ENCODE measurements at places on chromosomes 7 and 10. TPM values are rescaled to one million over a fixed set of nuclear protein-coding genes. Genes with fewer than 3 reads are reported as not detected.

GRCh38 chr10:22340329-22341189, 4.7 kb upstream of the SPAG6 start:
- peak; percentile 89 for DNase-seq

DNA sequence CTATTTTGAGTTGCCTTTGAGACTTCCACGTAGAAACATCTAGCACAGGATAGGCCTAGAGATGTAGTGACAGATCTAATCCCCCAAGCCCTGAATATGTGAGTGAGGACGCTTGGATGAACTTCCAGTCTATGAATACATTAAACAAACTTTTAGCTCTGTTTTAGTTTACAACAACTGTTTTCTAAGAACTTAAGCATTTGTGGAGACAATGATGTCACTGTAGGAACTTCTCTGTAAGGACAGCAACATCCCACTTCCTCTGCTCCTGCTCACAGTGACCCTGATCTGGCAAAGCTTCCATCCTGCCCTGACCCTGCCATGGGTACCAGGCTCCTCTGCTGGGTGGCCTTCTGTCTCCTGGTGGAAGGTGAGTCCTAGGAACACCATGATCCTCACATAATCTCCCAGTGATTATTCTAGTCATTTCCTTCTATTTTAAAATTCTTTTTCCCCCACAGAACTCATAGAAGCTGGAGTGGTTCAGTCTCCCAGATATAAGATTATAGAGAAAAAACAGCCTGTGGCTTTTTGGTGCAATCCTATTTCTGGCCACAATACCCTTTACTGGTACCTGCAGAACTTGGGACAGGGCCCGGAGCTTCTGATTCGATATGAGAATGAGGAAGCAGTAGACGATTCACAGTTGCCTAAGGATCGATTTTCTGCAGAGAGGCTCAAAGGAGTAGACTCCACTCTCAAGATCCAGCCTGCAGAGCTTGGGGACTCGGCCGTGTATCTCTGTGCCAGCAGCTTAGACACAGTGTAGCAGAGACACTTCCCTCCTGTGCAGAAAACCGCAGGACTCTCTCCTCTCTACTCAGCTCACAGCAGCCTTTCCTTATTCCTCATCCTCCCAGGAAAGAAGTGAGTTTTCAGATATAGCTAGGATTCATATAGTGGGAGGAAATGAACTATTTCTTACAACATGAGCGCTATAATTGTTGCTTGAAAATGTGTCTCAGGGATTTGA, 194.4 kb upstream of the PRSS1 start:
- DNase-seq = no peak

DNA sequence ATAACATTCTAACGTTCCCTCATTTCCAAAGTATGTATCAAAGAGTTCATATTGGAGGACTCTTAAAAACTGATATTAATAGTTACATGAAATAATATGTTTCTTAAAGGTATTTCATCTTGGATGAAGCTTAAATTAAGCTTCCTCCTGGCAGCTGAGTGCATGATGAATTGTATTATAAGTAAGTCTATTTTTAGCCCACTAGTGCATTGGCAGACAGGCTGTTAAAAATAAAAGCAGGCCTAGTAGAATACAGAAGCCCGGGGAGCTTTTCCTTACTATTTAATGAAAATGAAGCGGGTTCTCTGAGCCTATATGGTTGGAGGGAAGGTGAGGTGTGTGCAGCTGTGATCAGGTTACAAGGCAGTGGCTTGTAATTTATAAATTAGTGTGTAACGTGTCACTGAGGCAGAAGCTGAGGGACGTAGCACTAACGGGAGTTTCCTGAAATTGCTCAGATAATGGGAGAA, 130.7 kb upstream of the KMT2E start:
- no peak for DNase-seq

DNA sequence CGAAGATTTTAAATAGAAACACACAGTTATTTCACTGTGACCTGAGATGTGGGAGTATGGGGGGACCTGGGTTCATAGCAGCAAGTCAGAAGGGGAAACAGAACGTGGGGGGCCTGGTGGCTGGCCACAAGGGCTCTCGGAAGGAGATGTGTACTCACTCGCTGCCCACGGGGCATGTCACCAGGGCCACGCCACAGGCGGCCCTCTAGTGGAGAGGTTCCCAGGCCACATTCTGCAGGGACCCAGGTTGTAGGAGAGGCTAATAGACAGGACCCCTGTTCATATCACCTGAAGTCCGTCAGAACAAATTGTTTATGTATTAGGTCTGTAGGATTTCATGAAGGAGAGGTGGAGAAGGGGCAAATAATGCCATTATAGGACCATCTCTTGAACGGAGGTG, 25.1 kb upstream of the SVOPL start:
- no peak for DNase-seq

DNA sequence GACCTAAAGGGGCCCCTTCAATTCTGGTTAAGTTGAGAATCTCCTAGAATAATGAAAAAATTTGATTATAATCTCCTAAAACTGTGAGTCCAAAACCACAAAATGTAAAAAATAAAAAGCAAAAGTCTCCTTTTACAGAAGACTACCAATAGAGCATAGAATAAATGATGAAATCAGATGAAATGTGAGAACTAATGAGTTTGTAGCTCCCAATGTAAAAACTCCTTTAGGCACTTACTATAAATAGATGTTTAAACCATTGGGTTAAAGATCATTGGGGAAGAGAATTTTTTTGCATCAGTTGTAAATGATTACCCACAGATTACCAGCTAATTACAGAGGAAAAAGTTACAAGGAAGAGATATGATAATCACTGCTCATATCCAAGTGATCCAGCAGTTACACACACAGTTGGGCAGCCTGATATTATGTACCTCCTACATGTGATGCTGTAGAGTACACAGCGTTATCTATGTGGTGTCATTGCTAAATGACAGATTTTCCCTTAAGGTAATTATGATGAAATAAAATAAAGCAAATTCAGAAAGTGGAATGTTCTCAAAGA, 282.7 kb upstream of the SEMA3D start:
- DNase-seq = peak; percentile 8

DNA sequence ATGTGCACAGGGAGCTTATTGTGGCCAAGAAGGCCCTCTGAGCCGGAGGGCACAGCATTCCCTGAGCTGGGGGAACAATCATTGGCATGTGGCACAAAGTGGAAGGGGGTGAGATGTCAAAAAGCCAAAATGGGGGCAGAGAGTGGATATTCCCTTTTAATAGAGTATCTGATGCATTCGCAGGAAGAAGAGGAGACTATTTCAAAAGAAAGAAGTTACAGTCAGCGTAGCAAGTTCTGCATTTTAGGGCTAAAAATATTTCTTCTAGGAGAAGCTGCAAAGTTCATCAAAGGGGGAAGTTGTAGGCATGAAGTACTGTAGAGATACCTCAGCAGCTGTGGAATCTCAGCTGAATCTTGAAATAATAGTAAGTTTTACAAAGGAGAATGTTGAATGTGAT, 136.0 kb upstream of the WDR11 start:
- DNase-seq = no peak

- peak; percentile 69 for DNase-seq
These were observed 17.3 kb upstream of the ADRB1 start for GRCh38 chr10:114026189-114027040.

- no peak for DNase-seq
These were observed 17.2 kb downstream of the SGPL1 start for GRCh38 chr10:70832852-70833528.

- no peak for DNase-seq
These were observed 91.2 kb downstream of the OTUD1 start for GRCh38 chr10:23530079-23530478.

GRCh38 chr7:15929411-15929810, 242.9 kb upstream of the MEOX2 start:
- no peak for DNase-seq

DNA sequence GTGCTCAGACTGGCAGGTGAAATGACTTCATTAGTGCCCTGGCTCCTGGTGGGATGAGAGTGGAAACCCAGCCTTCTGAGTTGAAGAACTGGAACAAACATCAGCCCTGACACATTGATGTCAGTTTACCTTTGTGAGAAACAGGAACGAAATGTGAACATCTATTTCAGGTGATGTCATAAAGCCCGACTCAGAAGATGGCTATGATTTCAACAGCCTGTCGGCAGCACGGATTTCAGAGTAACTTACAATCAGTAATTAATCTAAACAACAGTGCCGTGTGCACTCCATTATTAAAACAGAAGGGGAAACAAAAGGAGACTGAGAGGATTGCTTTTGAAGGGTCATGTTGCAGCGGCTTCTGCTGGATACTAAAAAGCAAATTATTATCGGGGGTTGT, 243.2 kb downstream of the FRMD4A start:
- DNase-seq = no peak

- DNase-seq = peak; percentile 63
These were observed 635 bp downstream of the NUP205 start for GRCh38 chr7:135558337-135558767.

- no peak for DNase-seq
These were observed 201.2 kb downstream of the KCNMA1 start for GRCh38 chr10:77436257-77436975.

- no peak for DNase-seq
These were observed 30.8 kb upstream of the NME8 start for GRCh38 chr7:37817591-37817960.

DNA sequence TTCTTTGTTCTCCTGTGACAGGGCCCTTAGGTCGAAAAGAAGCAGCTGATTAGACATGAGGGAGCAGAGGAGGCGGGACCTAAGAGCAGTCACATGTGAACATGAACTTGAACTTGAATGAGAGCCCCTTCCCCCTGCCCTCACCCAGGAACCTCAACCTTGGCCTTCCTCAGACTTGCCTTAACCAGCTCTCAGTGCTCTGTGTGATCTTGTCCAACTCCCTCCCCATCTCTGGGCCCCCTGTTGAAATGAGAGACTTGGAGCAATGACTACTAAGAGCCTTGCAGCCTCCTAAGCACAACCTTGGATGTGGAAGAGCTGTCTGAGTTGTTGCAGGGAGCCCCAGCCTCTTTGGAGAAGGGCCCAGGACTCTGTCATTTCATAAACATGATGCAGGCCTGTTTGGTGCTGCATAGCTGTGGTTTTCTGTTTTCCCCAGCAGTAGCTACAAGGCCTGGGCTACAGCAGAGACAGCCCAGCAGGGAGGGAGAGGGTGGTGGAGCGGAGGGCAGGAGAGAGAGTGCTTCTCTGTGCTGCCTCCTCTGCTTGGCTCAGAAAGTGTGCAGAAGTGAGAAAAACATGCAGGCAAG, 123.9 kb upstream of the ZMIZ1 start:
- no peak for DNase-seq

DNA sequence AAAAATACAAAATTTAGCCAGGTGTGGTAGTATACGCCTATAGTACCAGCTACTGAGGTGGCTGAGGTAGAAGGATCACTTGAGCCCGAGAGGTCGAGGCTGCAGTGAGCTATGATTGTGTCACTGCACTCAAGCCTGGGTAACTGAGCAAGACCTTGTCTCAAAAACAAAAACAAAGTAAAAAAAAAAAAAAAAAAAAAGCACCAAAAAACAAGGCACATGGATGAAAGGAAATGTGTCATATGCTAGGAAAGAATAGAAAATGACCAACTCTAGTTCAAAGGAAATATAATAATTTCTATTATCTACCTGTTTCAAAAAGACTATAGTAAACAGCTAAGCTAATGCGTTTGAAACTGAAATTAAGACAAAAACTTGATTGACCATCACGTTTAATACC, 33.8 kb downstream of the UBE2H start:
- DNase-seq = no peak

DNA sequence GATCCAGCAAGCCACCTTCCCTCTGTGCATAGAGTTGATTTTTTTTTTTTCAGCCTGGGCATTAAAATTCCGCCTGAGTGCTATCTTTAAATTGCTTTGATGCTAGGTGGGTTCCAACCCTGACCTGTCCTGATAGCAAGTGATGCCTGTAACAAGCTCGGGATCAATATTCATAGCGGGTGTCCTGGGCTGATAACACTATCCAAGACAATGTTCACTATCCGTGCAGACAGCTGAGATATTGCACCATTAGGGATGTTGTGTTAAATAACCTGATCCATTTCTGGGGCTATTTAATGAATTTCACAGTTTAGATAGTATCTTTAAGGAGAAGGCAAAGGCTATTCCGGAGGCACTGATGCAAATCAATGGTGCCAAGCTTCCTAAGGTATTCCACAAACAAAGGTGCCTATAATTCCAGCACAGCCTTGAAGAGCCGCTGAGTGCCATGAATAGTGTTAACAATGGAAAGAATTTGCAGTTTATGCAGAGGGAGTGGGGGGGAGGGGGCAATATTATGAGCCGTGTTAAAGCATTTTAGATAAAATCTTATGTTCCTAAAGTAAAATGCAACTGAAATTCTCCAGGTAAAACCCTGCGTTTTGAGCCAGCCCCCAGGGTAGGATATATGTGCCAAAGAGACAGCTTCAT, 4.2 kb upstream of the NKX1-2 start:
- no peak for DNase-seq

DNA sequence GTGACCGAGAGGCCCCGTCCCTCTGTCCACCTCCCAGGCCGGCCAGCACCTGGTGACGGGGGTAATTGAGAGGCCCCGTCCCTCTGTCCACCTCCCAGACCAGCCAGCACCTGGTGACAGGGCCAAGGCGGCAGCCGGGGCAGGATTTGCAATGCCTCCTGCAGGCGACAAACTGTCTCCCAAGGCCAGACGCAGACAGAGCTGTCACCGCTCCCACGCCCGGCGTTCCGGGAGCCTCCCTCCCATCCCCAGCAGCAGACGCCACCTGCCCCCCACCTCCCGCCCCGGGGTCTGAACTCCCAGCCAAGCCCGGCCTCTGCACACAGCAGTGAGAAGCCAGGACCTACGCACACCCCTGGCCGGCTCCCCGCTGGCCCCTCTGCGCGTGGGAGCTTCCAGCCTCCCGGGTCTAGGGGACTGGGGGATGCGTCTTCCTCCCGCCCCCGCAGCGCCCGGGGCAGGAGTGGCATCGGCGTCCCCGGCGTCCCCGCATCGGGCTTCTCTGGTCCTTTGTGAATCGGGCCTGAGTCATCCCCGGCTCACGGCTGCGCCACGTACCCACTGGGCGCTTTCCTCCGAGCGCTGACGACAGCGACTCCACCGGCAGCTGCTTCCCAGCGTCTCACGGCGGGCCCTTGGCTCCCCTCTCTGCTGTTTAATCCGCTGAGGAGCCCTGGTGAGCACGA, 95.1 kb upstream of the DIP2C start:
- DNase-seq = no peak

GRCh38 chr7:121167971-121168370, 160.8 kb upstream of the WNT16 start:
- DNase-seq = no peak

DNA sequence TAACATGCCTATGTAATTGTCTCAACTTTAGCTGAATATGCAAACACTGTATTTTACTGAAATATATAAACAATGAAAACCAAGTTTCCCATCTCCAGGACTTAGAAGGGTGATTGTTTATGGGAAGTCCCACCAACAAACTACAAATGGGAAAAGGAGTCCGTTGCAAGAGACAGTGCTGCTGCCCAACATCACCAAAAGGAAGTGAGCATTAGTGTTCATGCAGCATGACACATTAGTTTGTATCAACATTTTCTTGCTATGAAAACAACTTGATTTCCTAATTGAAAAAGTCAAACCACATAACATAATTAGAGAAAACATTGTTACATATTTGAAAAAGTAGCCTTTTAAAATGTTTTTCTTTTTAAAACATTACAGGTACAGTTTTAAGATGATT, 138.5 kb downstream of the ZNF438 start:
- no peak for DNase-seq

DUSP5 gene
- total RNA-seq = 24.0 TPM

ACSL5 gene
- not detected for total RNA-seq

MSS51 gene
- 0.41 TPM for total RNA-seq

TMEM273 gene
- total RNA-seq = 8.9 TPM

CPEB3 gene
- 0.09 TPM for total RNA-seq

ZNF365 gene
- total RNA-seq = 10.1 TPM
